ENCODE measurements at places on chromosomes 5 and 9. TPM values are rescaled to one million over a fixed set of nuclear protein-coding genes. Genes with fewer than 3 reads are reported as not detected.

Gene SPATA31E1
- total RNA-seq = not detected

DNA sequence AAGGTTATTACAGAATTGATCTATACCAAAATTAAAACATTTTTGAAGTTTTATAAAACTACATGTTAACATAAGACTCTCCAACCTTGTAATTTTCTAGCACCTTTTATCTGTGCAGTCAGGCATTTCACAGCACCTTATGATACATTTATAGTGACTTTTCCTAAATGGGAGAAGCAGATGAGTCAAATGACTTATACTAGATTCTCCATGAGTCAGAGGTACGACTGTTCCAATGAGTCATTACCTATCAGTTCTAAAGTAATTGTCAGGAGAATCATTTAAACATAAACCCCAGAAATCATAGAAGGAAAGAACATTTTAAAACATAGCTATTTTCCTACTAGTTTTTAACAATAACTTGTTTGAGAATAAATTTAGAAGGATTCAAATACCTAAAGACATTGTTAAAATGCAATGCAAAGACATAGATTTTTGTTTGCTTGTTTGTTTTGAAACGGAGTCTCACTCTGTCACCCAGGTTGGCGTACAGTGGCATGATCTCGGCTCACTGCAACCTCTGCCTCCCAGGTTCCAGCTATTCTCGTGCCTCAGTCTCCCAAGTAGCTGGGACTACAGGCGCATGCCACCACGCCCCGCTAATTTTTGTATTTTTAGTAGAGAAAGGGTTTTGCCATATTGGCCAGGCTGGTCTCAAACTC, 34.7 kb upstream of the DMXL1 start:
- no peak for DNase-seq

DNA sequence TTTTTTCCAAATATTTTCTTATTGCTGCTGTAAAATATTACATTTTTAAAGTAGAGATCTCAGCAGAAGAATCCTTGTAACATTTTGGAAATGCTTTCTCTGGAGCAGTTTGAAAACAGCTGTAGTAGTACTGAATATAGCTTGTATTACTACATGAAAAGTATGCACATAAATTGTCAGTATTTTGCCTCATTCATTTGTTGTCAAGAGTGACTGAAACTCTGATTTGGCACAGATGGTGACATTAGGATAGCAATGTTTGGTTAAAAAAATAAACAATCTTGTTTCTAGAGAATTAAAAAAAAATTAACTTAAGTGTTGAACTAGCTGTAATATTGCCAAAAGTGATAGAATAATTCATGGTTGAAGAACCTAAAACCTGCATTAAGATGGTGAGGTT, 90.4 kb downstream of the NNT start:
- no peak for DNase-seq

GRCh38 chr5:28632607-28633006, 1594.2 kb upstream of the CDH9 start:
- no peak for DNase-seq

Gene IL13
- 14.9 TPM for total RNA-seq

DNA sequence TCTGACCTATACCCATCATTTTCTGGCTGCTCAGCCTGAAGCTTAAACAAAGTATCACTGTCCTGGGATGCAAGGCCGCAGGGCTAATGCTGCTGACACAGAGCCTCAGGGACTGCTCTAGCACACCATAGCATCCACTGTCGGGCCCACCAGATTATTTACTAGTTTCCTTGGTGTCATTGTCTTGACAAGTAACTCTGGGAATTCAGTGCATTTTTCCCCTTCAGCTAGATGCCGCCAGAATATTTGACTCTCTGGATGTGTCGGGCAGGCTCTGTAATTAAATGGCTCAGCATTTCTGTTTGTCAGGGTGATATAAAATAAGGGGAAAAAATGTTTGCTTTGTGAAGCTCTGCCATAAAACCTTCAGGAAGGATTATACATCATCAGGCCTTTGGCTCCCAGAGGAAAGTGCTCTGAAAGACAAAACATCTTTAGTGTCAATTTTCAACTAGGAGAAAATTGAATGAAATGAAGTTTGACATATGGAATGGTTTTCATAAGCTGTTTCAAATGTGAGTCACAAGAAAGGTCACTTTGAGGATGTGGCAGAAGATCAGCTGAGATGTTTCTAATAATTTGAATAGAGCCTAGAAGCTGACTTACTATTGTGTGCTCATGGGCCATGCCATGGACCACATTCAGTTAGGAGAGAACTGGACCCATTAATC, 350.1 kb downstream of the TMEM232 start:
- no peak for DNase-seq

Gene ANKRA2
- 19.1 TPM for total RNA-seq

- no peak for DNase-seq
These were observed 1.1 kb upstream of the STK10 start for GRCh38 chr5:172188893-172189692.

DNA sequence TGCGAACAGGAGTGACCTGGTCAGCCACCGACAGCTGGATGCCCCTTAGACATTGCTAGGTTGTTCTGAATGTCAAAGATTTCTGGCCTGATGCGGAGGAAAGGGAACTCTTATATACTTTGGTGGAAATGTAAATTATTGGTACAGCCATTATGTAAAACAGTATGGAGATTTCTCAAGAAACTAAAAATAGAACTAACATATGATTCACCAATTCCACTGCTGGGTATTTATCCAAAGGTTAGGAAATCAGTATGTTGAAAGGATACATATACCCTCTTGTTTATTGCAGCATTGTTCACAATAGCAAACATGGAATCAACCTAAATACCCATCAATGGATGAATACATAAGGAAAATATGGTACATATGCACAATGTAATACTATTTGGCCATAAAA, 31.8 kb downstream of the DMRT3 start:
- DNase-seq = no peak

DNA sequence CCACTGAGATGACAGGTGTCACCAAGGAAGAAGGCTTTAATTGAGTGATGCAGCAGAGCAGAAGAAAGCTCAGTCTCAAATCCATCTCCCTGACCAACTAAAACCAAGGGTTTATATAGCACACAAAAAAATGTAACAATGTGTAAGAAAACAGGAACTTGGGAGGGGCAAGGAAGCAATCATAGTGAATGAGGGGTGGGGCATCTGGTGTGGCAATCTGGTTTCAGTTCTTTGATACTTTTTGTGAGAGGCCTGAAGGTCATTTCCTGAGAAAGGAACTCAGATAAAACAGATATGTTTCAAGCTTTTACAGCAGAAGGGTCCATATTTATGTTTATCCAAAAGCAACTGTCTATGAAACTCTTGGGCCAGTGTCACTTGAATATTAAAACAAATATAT, 19.7 kb downstream of the CD180 start:
- DNase-seq = no peak

DNA sequence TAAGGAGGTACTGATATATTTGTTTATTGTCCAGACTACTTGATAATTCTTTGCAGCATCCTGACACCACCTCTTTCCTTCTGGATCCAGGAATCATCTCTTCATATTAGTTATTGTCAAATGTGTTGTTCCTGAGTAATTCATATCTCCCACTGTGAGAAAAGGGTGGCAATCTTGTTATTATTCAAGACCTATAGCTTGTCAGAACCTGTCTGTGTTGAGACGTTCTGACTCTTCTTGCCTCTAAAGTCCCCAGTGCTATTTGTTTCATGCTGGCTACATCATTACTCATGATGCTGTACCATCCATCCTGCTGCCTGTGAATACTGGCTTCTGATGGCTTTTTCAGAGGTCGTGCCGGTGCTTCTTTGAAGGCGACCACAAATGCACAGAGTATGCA, 68.7 kb upstream of the TAF11L2 start:
- no peak for DNase-seq

DNA sequence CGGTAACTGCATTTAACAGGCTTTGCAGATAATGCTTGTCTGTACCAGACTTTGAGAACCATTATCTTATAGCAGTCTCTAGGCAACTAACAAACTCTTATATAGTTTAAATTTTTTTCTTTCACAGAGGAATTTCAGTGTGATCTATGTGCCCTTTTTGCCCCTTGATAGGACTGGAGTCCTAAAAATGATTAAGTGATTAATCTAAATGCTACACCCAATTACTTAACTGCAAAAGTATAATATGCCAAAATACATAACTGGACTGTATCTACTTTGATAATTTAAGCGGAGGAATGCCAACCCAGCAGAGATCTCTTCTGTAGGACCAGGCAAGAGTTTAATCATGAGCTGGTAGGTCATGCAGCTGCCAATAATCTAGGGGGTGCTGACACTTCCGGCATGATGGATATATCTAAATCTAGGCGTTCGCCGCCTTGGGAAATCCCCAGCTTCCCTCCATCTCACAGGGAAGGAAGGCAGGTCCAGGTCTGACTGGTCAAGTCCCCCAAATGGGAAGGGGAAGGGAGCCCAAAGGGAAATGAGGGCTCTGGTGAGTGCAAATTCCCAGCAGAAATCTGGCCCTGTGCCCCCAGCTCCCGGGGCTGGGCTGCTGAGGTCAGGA, 205.6 kb downstream of the GAPVD1 start:
- no peak for DNase-seq

Gene CHSY3
- not detected for total RNA-seq

Gene SPINK4
- not detected for total RNA-seq

Gene FBP1
- total RNA-seq = 0.62 TPM

Gene DAB2IP
- total RNA-seq = not detected

Gene LRRC70
- 0.40 TPM for total RNA-seq

DNA sequence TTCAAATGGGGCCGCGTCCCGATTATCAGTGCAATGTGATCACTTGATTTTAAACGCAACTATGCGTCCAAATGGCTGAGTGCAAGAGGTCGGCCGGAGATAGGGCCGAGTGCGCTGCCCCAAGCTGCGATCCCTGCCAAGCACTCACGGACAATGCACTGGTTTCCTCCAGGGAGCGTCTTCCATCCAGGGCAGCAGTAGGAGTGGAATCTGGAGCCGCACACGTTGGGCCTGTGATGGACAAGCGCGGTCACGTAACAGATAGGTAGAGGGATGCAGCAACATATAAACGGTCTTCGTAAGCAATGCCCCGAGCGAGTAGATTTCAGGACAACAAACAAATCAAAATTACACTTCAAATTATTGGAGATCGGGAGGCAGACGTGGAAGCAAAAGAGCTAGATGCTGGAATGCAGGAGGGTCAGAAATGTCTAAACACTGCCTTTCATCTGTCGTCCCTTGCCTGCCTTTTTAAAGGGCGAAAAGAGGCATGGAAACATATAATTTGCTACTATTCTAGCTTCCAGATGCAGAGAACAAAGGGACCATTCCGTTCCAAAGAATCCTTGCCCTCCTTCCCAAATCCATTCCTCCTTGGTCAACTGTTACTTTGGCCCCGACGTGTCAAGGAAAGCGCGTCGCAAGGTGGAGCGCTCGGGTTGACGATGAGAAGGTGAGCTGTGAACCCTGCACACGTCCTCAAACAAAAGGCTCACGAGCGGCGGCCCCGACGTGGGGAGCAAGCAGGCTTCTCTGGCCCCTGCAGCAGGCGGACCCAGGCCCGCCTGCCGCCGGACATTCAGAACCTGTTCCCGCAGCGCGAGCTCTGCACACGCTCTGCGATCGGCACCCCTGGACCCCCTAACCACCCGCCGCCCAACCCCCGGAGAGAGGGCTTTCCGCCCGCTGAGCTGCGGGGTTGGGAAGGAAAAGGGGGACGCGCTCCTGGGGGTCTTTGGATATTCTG, 1.5 kb downstream of the FBN2 start:
- DNase-seq = no peak

Gene SLC36A2
- not detected for total RNA-seq

DNA sequence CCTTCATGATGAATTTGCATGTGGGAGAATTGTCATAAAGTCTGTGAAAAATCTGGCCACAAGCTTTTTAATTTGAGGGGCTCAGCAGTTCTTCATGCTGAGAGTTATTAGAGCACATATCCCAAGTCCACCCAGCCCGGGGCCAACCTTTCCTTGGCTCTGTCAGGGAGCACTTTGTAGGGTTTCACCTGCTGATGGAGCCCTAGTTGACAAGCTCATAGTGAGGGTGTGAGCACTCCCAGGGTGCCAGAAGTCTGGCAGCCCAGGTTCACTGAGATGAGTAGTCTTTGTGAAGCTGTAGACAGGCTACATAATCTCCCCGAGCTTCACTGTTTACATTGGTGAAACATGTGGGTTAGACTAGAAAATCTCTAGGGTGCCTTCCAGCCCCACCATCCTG, 97.2 kb upstream of the NREP start:
- no peak for DNase-seq

DNA sequence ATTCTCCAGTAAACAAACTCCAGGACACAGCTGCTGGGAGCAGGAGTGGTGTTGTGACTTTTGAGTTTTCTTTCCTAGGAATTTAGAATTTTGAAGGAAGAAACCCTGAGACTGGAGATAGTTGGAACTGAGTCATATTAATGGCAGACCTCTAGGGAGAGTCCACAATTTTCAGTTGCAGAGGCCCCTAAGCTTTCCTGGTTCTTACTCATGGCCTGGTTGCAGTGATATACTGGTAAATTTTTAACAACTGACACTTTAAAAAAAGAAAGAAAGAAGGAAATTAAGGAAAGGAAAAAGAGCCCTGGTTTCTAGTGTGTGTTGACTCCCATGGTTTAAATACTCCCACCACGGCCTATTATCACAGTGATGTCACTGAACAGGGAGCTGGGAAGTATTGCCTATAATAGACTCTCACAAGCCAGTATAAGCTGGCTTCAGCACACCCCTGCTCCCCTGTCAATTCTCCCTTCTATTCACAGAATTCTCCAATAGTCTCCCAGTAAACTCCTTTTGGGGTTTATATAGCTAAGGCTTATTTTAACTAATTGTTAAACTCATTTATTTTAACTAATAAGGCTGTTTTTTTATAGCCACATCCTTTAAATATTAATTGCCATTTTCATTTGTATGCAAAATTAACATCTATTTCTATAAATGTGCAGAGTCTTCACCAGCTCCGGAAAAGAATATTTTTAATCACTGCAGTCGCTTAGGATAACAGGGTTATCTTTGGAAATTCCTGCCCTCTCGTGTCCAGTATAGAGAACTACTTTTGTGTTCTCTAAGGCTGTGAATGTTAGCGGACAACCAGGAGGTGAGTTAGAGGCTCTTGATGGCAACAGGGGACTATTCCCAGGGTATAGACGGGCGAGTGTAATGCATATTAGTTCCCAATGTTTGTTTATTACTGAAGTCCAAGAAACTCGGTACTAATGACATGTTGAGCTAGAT, 59.7 kb downstream of the GGTA1 start:
- DNase-seq = no peak

- DNase-seq = no peak
These were observed 10.4 kb upstream of the EEIG1 start for GRCh38 chr9:127991017-127991756.
